Activated CD8-positive, alpha-beta T cell treated with anti-CD3 and anti-CD28 coated beads for 36 hours (primary cell): ENCODE measurements at places on chromosomes 4 and X. TPM values are rescaled to one million over a fixed set of nuclear protein-coding genes. Genes with fewer than 3 reads are reported as not detected.

RTL5 gene
- 0.18 TPM for total RNA-seq

NPY2R gene
- not detected for total RNA-seq

PLP1 gene
- not detected for total RNA-seq

CBR4 gene
- total RNA-seq, result 26.8 TPM

DOCK11 gene
- 45.1 TPM for total RNA-seq

SLC16A2 gene
- total RNA-seq, result 0.36 TPM

KLKB1 gene
- total RNA-seq, result not detected

CCKAR gene
- not detected for total RNA-seq

SLC6A8 gene
- total RNA-seq, result 2.7 TPM

DSPP gene
- not detected for total RNA-seq

SPANXD gene
- total RNA-seq, result not detected

ZBTB33 gene
- total RNA-seq, result 12.4 TPM

STK32B gene
- not detected for total RNA-seq

ODAPH gene
- not detected for total RNA-seq

DNA sequence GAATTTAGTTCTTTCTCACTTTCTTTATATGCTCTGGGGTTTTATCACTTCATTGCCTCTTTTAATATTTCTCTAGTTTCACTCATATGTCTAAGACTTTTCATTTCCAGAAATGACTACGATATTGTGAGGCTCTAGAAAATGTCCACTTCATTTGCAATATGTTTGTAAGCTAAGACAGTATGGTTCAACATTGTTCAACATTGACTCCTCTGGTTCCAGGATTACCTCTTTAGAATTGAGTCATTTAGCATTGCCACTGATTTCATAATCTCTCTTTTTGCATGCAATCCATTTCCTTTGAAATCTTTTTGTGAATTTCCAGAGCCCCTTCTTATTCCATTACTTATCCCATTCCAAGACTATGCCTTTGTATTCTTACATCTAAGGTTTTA, 32.3 kb downstream of the BBS12 start:
- no peak overlapping the region for H3K4me3 ChIP-seq
- H3K27me3 ChIP-seq, result no peaks in the 10 kb centered on the region
- no peak for DNase-seq
- peaks cover 29% of the 10 kb centered on the region for H3K4me1 ChIP-seq
- H3K36me3 ChIP-seq, result no peaks in the 10 kb centered on the region
- H3K27ac ChIP-seq, result no peak overlapping the region

- no peaks in the 10 kb centered on the region for H3K36me3 ChIP-seq
- H3K27me3 ChIP-seq, result no peaks in the 10 kb centered on the region
- peak overlapping the region; percentile 64 for H3K4me3 ChIP-seq
These were observed 147.9 kb downstream of the NSUN7 start for GRCh38 chr4:40897557-40898203.

DNA sequence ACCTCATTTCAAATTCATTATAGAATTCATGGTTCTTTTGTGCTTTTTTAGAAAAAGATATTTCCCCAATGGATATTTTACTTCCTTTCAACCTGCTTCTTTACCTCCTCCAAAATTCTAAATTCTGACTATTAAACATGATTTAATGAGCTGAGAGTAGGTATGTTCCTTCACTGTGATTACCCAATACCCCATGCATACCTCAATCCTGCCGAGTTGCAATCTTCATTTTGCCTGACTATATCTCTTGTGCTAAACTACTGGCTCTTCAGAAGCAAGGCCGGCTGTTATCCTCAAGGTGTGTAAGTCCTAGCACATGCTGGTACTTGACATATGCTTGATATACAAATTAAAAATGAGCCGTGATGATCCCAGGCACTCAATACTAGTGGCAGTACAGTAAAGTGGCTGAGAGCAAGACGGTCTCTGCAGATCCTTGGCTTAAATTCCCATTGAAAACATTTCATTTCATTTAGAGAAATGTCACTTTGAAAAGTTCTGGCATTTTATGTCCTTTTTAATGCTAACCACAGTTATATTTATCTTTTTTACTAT, 320.4 kb downstream of the KCNIP4 start:
- no peaks in the 10 kb centered on the region for H3K4me1 ChIP-seq
- H3K27me3 ChIP-seq, result no peaks in the 10 kb centered on the region
- H3K36me3 ChIP-seq, result no peaks in the 10 kb centered on the region

DNA sequence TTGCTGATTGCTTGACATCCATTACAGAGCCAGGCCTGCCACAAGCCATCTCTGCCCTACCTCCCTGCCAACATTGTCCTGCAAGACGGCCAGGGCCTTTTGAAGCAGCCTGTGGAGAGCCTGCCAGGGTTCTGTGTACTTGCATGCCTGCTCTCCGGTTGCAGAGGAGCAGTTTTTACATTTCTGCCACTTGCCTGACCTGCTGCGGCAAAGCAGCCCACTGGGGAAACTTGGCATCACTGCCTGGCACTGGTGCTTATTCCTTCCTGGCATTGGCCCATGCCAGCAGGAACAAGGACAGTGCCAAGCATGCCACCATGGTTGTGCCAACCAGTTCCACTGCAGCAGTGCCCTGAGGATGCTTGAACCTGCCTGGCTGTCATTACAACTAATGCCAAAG, 167.1 kb downstream of the NHS start:
- H3K27ac ChIP-seq, result no peak overlapping the region
- DNase-seq, result no peak
- H3K4me1 ChIP-seq, result peaks cover 7% of the 10 kb centered on the region
- peaks cover 2% of the 10 kb centered on the region for H3K27me3 ChIP-seq
- no peaks in the 10 kb centered on the region for H3K36me3 ChIP-seq
- no peak overlapping the region for H3K4me3 ChIP-seq

GRCh38 chr4:5156682-5157081, 105.4 kb downstream of the STK32B start:
- H3K4me1 ChIP-seq, result no peaks in the 10 kb centered on the region
- no peaks in the 10 kb centered on the region for H3K27me3 ChIP-seq
- no peaks in the 10 kb centered on the region for H3K36me3 ChIP-seq
- H3K27ac ChIP-seq, result no peak overlapping the region

- H3K4me3 ChIP-seq, result no peak overlapping the region
- H3K4me1 ChIP-seq, result no peaks in the 10 kb centered on the region
- no peaks in the 10 kb centered on the region for H3K36me3 ChIP-seq
- H3K27me3 ChIP-seq, result no peaks in the 10 kb centered on the region
- H3K27ac ChIP-seq, result no peak overlapping the region
- DNase-seq, result no peak
These were observed 266.1 kb upstream of the ANXA10 start for GRCh38 chr4:167826281-167826680.

DNA sequence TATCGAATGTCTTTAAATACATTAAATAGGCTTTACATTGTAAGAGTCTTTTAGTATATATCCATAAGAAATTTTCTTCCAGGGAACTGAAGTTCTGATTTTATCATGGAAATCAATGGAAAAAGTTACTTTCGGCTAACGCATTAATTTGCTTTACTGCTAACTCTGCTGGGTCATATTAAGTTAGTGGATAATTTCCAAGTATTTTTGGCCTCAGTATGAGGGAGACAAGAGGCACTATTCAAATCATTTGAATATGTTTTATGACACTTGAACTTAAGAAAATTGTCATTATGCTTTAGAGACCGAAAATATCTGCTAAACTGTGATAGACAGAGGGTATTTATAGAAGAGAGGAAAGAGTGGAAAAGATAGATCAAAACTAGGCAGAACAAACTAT, 237.5 kb downstream of the PCDH7 start:
- H3K27me3 ChIP-seq, result no peaks in the 10 kb centered on the region
- no peaks in the 10 kb centered on the region for H3K4me1 ChIP-seq
- no peak for DNase-seq
- H3K36me3 ChIP-seq, result no peaks in the 10 kb centered on the region
- no peak overlapping the region for H3K27ac ChIP-seq

DNA sequence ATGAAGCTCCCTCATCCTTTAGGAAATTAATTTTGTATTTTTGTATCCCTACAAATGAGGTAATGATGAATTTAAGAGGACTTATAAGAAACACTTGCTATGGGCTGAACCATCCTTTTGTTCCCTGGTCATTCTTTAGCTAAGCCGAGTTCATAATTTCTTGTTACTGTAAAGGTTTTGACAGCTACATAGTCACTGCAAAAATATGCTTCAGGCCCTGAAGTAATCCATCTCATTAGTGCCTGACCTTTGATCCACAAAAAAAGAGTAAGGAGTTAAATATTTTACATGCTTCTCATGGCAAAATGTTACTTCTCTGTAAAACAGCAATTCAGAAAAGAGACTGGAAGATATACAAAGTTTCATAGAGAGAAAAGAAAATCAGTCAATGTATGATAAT, 290.6 kb upstream of the SLIT2 start:
- no peak overlapping the region for H3K4me3 ChIP-seq
- H3K4me1 ChIP-seq, result no peaks in the 10 kb centered on the region
- H3K36me3 ChIP-seq, result peaks cover 2% of the 10 kb centered on the region
- no peak for DNase-seq
- H3K27ac ChIP-seq, result no peak overlapping the region
- H3K27me3 ChIP-seq, result no peaks in the 10 kb centered on the region

- DNase-seq, result no peak
- peaks cover 27% of the 10 kb centered on the region for H3K27me3 ChIP-seq
- no peaks in the 10 kb centered on the region for H3K4me1 ChIP-seq
- no peak overlapping the region for H3K27ac ChIP-seq
- H3K36me3 ChIP-seq, result no peaks in the 10 kb centered on the region
These were observed 28.4 kb upstream of the WFS1 start for GRCh38 chr4:6241062-6241845.

DNA sequence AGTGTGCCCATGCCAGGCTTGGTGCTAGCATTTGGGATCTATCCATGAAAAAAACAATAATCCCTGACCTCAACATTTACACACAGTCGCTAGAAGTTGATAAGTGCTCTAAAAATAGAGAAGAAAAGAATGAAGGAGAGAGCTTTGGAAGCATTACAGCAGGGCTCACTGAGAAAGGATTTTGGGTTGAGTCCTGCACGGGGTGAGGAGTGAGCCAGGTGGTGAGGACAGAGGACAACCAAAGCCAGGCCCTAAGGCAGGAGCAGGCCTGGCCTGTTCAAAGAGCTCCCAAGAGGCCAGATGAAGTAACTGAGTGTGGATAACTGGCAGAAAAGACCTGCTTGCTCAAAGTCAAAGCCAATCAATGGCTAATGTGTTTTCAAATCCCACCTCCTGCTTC, 20.7 kb upstream of the PROM1 start:
- no peaks in the 10 kb centered on the region for H3K36me3 ChIP-seq
- peaks cover 4% of the 10 kb centered on the region for H3K27me3 ChIP-seq
- no peak overlapping the region for H3K4me3 ChIP-seq

DNA sequence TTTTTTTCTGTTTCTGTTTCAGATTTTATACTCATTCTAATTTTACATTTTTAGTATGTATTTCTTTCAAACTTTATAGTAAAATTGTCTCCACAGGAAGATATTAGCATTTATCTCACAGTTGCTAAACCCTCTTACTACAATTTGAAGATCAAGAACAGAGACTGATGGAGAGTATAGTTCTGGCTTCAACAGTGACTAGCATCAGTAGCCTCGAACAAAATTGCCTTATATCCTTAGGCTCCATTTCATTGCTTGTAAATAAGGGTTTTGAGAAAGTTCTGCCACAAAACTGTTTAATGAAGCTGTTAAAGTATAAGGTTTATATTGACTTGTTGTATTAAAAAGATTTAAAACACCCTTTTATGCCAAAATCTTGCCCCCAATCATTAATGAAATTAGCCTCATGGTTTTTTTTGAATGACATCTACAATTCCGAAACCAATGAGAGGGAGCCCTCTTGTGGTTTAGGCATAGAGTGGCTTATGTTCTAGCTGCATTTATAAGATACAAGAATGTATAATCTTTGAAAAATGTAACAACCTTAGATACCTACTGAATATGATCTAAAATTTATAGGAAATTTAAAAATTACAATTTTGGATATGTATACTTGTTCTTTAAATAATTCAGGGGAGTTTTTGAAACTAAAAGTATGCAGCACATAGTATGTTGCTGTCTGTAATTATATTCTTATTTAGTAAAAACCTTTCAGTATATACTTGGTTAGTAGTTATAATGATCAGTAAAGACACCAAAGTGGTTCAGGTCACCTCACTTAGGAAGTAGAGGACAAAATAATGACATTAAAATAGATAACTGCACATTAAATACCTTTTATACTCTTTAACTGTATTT, 109.8 kb upstream of the HPGD start:
- peaks cover 1% of the 10 kb centered on the region for H3K27me3 ChIP-seq
- no peaks in the 10 kb centered on the region for H3K36me3 ChIP-seq
- H3K4me1 ChIP-seq, result no peaks in the 10 kb centered on the region
- H3K27ac ChIP-seq, result no peak overlapping the region
- no peak overlapping the region for H3K4me3 ChIP-seq

- no peaks in the 10 kb centered on the region for H3K27me3 ChIP-seq
- peak; percentile 20 for DNase-seq
- H3K36me3 ChIP-seq, result no peaks in the 10 kb centered on the region
- H3K4me3 ChIP-seq, result no peak overlapping the region
These were observed 100.1 kb upstream of the VCX3B start for GRCh38 chrX:8364369-8365141.

- H3K4me1 ChIP-seq, result peaks cover 7% of the 10 kb centered on the region
- no peak for DNase-seq
- H3K36me3 ChIP-seq, result no peaks in the 10 kb centered on the region
- H3K27ac ChIP-seq, result no peak overlapping the region
These were observed 165.0 kb upstream of the HS3ST1 start for GRCh38 chr4:11593576-11594116.

GRCh38 chr4:67926485-67926884, 36.8 kb downstream of the TMPRSS11A start:
- H3K27me3 ChIP-seq, result peaks cover 5% of the 10 kb centered on the region
- H3K4me1 ChIP-seq, result no peaks in the 10 kb centered on the region
- no peak for DNase-seq
- H3K27ac ChIP-seq, result no peak overlapping the region
- H3K36me3 ChIP-seq, result no peaks in the 10 kb centered on the region
- H3K4me3 ChIP-seq, result no peak overlapping the region
